Stimulated activated CD8-positive, alpha-beta memory T cell treated with anti-CD3 and anti-CD28 coated beads, Interleukin-4, amount 100 ng/mL, for 24 hours (primary cell): ENCODE measurements at places on chromosomes 11 and 22.

DNA sequence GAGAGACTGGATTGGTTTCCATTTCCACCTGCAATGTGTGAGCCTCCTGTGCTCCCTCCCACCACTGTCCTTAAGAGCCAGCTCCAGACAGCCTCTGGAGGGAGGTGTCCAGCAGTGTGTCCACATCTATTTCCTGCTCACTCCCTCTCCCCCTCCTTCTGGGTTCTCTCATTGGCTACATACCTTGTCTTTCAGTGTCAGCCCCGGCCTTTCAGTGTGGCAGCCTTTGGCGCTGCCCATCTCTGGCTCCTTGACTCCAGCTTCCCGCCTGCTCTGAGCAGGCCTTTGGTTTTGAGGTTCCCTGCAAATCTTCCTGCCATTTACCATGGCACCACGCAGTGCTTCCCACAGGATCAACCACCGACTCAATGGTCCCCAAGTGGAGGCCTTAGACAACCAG is 19.0 kb upstream of the PTPRJ start:
- DNase-seq: no peak

GRCh38 chr11:118001494-118001971 is 15.3 kb downstream of the IL10RA start:
- no peak for DNase-seq

- DNase-seq: no peak
Measured at GRCh38 chr22:37112084-37112728, 2.7 kb upstream of the TMPRSS6 start.

DNA sequence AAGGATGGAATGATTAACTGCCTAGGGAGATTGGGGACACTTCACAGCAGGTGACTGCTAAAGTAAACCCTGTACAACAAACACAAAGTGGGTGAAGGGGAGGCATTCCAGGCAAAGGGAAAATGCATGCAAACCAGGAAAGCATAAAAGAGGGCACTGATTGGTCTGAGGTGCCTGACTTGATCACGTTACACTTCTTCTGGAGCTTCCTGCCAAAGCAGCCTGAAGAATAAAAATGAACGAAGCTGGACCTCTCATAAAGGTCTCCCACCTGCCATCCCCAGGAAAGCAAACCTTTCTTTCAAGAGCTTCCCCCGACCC is 46.7 kb upstream of the SCUBE2 start:
- DNase-seq: no peak

GRCh38 chr11:61149624-61150615 is 11.3 kb downstream of the VPS37C start:
- no peak for DNase-seq

DNA sequence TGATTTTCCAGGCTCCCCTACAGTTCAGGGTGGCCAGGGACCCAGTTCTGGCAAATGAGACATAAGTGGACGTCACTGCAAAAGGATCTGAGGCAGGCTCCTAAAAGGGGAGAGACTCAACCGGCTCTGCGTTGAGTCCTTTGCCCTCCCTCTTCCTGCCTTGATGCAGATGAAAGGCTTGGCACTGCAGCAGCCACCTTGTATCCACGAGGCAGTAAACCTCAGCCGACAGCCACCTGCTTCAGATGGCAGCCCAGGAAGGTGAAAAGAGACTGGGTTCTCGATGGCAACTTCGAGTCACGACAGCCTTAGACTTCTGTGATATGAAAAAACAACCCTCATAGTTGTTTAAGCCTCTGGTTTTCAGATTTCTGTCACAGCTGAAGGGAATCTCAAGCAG is 14.7 kb upstream of the TREH start:
- no peak for DNase-seq
